KG1 (cell line): ENCODE measurements at places on chromosomes 2 and 18.

DNA sequence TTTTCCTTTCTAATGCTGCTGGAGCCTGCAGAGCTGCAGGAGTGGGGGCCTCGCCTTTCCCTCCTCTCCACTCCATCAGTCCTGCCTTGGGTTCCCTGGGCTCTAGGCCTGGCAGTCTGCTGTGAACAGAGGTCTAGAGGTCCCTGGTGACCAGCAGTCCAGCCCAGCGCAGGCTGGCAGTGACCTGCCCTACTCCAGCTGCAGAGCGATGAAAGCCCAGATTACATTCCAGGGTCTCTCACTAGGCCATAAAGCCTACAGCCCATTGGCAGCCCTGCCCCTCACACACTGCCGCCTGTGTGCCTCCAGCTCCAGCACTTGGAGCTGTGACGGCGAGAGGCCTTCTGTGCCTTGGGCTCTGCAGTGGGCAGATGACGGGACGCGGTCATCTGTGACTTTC is 14.8 kb upstream of the MAL start:
- DNase-seq = no peak

- DNase-seq = no peak
Observed at GRCh38 chr2:46352621-46353020, 55.4 kb downstream of the EPAS1 start.

DNA sequence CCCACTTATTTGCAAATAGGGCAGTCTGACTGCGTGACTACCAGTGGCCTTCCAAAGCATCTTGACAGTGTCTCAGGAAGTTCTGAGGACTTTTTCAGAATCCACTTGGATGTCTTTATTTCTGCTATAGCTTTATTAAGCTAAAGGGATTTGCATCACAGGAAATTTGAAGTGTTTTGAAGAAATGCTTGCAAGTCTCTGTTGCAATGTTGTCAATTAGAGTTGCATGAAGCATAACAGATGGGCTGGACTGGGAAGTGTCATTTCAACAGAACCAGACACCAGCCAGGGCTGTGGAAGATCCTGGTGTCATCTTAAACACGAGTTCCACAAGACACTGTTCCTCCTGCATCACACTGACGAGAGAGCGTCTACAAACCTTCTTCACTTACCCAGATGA is 224.5 kb downstream of the EN1 start:
- DNase-seq = no peak

DNA sequence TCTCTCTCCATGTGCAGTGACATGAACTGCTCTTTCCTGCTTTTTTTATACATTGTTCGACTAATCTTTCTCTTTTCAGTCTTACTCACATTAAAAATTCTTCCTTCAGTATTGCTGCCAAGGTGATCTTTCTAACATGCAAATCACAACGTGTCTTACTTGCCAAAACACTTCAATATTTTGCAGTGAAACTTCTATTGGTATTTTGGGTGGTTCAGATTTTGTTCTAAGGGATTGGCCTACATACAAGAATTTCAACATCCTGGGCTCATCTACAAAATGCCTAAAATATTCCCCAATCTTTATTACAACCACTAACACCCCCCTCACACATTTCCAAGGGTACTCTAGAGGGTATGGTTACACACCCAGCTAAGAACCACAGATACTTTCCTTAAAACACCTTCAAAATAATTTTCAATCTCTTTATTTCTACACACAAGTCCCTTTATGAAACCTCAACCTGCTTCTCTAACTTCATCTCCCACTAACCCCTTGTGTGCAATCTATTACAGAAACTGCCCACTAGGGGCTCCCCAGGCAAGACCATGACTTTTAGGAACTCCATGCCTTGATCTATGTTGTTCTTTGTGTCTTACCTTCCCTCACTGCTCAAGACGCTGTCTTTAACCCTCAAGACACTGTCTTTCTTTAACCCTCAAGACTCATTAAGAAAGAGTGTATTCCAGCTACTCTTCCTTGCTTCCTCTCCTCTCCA is 50.9 kb downstream of the COL3A1 start:
- DNase-seq = no peak

DNA sequence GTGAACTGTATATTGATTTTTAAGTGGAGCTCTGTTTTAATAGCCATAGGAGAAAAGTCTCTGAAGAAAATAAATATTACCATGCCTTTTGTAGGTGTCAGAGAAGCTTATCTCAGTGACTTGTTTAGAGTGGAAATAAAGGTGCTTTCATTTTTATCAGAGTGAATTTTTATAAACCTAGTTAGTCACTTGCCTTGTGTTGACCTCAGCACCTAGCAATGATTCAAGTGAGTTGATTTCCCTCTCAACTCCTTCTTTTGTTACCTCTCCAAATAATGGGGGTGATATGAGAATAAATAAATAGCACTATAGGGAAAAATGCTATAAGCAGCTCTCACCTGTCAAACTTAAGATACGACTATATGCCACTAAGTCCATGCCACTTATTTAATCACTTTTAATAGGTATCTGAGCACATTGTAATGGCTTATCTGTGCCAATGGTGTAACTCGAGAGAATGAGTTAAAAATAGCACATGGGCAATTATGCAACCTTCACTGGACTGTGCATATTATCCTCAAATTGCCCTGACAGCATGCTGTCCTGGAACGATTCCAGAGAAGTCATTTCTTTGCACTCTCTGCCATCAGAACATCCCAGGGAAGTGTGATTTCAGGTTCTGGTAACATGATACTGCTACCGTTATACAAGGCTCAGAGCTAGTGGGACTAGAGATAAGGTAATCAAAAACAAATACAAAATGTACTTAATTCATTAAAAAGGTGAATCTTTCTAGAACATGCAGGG is 290.8 kb downstream of the CCDC85A start:
- no peak for DNase-seq

DNA sequence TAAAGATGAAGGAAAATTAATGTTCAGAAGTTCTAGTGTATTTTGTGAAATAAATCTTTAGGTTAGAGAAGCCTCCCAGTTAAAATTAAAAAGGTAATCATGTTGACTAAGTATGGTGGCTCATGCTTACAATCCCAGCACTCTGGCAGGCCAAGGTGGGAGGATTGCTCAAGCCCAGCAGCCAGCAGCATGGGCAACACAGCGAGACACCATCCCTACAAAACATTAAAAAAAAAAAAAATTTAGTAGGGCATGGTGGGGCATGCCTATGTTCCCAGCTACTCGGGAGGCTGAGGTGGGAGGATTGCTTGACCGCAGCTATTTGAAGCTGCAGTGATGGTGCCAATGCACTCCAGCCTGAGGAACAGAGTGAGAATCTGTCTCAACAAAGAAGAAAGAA is 17.9 kb downstream of the XPO1 start:
- no peak for DNase-seq

- DNase-seq = no peak
Observed at GRCh38 chr2:239275847-239276831, 124.7 kb downstream of the HDAC4 start.

GRCh38 chr2:51612387-51612786 is 580.5 kb upstream of the NRXN1 start:
- no peak for DNase-seq
